Activated T-cell treated with anti-CD3 and anti-CD28 coated beads, Interleukin-2, amount 50 U/mL, for 24 hours (primary cell): ENCODE measurements at places on chromosomes 4 and X.

DNA sequence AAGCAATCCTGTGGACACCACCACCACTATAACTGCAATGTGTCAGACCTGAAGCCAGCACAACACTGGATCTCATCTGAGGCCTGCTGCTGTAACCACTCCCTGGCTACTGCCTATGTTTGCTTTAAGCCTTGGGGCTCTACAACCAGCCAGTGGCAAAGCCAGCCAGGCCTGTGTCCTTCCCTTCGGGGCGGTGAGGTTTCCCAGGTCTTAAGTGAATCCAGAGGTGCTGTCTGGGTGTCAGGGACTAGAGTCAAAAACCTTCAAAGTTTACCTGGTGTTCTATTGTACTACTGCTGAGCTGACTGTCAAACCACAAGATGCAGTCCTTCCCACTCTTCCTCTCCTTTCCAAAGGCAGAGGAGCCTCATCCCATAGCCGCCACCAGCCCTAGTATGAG, 750.5 kb downstream of the FAM133A start:
- DNase-seq = no peak

GRCh38 chr4:187268940-187269339, 545.3 kb upstream of the FAT1 start:
- no peak for DNase-seq

DNA sequence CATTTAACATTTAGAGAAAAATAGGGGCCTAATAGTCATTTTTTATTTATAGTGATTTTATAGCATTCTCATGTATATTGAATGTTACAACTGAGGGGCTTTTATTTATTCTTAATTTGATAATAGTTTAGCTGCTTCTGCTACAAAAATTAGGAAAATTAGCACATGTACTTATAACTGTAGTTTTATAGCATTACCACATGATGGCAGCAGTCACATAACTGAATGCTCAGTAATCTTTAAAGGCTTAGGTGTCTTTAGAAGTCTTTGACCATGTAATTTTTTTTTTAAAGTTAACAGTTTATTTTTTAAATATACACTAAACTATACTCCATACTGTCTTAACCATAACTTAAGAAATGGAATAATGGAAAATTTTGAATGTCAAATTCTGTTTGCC, 136.6 kb downstream of the STAG2 start:
- DNase-seq = no peak

DNA sequence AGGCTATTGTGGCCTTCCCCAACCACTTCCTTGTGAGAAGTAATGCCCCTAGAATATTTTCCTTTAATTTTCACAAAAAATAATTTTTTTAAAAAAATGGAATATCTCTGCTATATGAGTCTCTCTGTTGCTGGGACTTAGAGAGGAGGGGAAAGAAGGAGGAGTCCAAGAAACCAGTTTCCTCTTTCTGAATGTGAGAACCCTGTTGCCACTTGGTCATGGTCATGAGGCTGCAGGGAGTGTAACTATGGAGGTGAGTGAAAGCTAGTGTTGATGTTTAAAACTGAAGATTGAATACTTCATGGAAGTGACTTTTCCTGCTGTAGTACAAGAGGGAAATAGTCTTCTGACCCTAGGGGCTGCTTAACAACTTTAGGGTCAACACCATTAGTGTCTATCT, 20.4 kb downstream of the KIAA1210 start:
- no peak for DNase-seq

DNA sequence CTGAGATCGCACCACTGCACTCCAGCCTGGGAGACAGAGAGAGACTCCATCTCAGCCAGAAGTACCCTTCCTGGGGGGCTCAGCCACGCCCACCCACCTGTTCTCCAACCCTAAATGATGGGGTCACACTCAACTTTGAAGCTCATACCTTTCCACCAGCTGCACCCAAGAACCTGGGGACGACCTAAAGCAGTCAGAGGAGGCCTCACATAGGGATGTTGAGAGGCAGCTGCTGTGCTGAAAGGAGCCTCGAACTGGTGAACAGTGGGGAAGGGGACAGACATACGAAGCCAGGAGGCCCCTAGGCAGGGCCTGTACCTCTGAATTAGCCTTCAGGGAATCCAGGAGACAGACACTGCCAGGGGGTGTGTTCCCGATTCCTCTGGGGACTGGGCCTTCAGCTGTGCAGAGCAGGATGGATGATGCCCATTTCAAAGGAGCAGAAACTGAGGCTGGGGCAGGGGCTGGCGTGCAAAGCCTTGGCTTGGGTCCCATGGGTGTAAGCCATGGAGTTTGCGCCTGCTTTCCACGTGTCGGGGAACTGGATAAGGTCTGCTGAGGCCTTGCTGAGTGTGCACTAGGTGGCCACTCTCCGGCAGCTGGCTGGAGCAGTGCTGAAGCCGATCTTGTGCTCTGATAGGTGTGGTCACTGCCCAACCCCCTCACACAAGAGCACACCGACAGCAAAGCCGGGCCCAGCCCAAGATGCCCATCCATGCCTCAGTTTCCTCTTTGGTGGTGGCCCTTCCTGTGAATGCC, 130.8 kb downstream of the CPZ start:
- peak; percentile 2 for DNase-seq

GRCh38 chrX:65874765-65875164, 165.1 kb downstream of the VSIG4 start:
- DNase-seq = no peak
